ENCODE measurements at places on chromosomes 11 and 22.

DNA sequence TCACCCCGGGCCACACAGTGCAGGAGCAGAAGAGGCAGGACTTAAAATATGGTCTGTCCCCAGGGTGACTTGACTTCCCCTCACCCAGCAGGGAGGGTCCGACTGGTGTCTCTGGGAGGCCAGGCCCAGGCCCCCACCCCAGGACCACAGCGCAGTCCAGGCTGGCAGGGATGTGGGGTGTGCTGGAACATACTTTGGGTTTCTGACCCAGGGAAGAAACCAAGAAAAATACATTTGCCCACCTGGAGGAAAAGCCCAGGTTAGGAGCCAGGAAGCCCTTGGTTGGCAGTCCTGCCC lies 5.2 kb downstream of the C1QTNF6 start:
- no peak for DNase-seq

- peak; percentile 98 for DNase-seq
Measured at GRCh38 chr11:61971248-61972111, 4.0 kb upstream of the FTH1 start.

- DNase-seq = no peak
Measured at GRCh38 chr11:7495882-7496551, 10.7 kb downstream of the OLFML1 start.

DNA sequence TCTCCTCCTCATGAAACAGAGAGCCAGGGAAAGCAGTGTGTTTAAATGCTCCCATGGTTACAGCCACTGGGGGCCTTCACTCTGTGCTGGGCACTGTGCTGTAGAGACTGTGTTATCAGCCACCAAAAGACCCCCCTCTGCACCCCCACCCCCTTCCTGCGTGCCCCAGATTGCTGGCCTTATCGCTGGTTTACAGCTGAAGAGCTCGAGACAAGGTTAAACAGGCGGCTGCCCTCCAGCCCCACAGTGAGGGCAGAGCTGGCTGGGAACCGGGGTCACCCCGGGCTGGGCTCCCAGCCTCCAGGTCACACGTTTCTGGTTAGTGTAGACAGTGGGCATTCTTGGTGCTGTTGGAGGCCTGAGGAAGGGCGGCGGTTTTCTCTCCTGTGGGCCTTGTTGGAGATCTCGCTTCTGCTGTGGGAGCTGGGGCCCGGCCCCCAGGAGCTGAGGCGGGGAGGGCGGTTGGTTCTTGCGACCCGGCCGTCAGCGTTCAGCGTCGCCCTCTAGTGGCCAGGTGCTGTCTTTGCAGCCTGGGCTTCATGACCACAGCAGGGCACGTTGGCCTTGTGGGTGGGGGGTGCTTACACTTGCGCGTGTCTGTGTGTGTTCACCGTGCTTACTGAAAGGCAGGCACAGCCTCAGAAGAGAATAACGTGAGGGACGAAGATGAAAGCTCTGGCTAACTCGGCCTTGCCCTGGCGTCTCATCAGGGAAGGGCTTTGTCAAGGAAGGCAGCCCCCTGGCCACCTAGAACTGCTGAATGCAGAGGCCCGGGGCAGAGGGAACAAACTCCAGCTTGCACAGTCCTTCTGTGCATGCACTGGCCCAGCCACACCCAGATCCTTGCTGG lies 40.8 kb downstream of the TBC1D22A start:
- DNase-seq = peak; percentile 19

DNA sequence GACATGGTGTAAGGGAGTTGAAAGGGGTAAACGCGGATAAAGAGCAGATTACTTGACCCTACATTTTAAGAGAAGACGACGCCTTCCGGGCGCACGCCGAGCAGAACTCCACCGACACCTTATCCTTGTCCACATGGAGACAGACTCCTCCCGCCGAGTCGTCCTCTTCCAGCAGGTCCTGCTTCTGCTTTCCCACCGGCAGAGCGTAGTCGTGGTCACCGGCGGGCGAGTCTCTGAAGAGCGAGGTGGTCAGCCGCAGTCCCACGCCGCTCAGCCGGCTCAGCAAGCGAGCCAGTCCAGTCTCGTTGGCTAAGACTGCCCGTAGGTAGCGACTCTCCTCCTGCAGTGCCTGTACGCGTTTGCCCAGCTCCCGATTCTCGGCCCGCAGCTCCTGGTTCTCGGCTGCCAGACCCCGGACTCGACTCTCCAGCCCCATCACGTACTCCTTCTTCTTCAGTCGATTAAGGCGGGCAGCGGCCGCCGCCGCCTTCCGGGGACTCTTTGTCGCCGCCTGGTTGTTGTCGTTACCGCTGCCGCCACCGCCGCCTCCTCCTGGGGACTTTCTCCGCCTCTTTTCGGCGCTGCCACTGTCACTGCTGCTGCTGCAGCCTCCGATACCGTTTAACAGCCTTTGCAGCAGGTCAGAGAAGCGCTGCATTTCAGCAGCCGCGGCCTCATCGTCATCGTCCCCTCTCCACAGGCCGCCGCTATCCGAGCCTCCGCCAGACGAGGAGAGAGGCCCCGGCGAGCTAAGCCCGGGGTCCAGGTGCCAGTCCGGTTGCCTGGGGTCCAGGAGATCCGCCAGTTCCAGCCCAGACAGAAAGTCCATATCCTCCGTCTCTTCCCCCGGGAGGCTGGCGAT lies 945 bp downstream of the CREBZF start:
- peak; percentile 81 for DNase-seq

DNA sequence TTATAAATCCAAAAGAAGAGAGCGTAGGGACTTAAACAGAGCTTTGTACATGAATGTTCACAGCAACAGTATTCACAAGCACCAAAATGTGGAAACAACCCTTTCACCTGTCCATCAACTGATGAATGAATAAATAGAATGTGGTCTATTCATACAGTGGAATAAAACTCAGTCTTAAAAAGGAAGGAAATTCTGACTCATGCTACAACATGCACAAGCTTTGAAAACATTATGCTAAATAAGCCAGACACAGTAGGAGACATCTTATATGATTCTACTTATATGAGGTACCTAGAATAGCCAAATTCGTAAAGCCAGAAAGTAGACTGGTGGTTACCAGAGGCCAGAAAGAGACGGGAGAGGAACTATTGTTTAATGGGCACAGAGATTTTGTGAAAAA lies 74.3 kb downstream of the SHANK2 start:
- DNase-seq = no peak

- DNase-seq = peak; percentile 81
Measured at GRCh38 chr11:9688716-9689511, 25.0 kb downstream of the SWAP70 start.

DNA sequence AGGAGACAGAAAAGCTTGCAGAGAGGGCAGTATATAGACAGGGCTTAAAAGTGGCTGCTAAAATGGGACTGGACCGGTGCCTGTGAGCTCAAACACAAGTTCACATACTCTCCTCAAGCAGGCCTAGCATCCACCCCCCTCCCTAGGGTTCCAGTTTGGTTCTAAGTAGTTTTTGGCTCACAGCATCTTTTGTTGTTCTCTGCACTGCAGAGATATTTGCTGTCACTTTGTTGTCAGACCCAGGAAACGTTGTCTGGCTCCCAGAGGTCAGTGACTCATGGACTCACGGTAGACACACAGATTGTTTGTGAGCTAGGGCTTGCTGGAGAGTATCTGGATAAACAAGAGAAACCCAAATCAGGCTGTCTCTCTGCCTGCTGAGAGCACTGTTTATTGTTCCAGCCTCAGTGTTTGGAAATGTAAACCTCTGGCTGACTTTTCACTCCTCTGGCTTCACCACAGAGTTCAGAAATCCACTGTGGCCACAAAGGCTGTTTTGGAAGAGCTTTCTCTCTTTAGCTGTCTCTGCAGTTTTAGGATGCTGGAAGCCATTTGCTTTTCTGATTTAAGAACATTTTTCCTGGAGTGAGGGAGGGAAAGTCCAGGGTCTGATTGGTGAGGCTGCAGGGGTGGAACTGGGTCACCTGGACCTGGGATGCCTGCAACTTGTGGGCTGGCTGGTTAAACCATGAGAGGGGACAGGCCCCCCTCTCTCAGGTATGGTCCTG lies 303.7 kb upstream of the PLET1 start:
- no peak for DNase-seq

DNA sequence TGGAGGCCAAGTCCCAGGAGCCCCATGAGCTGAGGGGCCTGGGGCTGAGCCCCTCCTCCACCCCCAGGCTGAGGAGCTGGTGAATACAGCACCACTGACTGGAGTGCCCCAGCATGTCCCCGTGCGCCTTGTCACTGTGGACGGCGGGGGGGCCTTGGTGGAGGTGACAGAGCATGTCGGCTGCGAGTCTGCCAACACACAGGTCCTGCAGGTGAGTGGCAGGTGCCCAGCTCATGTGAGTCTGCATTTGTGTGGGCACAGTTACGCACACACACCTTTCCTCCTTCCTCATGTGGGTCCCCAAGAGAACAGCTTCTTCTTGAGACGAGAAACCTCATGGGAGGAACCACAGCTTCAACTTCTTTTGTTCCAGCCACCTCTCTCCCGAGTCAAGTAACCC lies 7.7 kb downstream of the TMEM132A start:
- no peak for DNase-seq

GRCh38 chr22:17576470-17576869 lies 13.2 kb downstream of the SLC25A18 start:
- peak; percentile 92 for DNase-seq

- DNase-seq = no peak
Measured at GRCh38 chr11:2295971-2296912, 5.5 kb downstream of the C11orf21 start.

DNA sequence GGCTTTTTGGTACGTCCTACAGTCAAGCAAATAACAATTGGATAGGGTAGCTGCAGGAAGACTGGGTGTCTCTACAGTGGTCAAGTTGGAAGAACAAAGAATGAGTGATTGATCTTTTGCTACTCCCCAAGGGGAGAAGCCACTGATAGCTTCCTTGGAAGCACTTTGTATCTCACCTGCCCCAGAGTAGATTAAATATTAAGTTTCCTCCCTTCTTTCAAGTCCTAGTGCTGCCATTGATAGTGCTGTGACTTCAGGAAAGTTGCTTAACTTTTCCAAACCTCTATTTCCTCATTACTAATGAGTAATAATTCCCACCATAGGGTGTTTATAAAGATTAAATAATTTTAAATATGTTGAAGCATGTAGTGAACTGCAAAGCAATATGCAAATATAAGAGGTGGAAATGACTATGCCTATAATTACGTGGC lies 35.6 kb upstream of the EHF start:
- no peak for DNase-seq

GRCh38 chr11:75249704-75250103 lies 9.1 kb downstream of the TPBGL start:
- no peak for DNase-seq

DNA sequence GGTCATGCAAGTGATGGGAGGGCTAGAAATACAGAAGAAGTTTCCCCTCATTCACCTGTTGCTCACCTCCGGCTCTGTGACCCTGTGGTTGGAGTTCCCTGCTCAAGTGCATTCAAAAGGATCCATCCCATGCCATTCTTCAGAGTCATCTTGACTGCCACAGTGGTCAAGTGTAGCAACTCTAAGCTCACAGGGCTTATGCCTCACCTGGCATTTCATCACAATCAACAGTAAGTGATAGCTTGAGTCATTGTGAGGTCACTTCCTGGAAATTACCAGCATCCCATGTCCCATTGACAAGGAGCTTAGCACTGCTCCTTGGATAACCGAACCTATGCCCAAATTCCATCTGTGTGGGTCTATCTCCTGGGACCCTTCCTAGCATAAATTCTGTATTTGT lies 55.6 kb downstream of the OR4C45 start:
- DNase-seq = no peak

GRCh38 chr11:85123752-85124231 lies 503.4 kb downstream of the DLG2 start:
- no peak for DNase-seq

DNA sequence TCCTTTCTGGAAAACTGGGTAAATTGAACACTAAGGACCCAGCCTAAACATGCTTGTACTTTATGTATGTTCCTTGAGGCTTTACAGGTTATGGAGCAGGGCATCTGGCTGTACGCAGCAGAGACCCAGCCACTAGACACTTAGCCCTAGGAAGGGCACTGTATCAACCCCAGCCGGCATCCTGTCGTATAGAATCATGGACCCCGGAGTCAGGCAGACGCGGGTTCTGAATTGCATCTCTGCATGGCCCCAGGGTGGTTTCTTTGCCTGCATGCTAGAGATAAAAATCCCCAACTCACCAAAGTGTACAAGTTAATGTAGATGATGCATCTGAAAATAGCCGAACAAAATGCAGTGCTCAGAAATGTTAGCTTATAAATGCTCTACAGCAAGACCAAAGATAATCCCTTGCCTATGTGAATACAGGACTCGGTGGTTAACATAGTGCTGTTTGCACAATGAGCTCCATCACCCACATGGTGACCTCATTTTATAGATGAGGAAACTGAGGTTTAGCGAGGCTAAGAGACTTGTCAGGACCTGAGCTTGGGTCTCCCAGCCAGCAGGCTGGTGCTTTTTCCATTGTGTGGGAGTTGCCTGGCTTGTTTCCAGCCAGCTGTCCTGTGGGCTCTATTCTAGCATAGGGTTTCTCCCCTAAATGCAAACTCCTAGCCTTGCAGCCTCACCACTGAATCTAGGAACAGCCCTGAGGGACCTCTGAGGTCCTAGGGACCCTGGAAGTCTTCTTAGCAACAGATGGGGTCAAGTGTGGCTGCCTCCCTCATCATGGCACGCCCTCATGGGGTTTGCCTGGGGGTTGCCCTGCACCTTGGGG lies 7.3 kb downstream of the CD6 start:
- DNase-seq = no peak

GRCh38 chr11:34028425-34028824 lies 23.1 kb upstream of the CAPRIN1 start:
- DNase-seq = peak; percentile 73

DNA sequence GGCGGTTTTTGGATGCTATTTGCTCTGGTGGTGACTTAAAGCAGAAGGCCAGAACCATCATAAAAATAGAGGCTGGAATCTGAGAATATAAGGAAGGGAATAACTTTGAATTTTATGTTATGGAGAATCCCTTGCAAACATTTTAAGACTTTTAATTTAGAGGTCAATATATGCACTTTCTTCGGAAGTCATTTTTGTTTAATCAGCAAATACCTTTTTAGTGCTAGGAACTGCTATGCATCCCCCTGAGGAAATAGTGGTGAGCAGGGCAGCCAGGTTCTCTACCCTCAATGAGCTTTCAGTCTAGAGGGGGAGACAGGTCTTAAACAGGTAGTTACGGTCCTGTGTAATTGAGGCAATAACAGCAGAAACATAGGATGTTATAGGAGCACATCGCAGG lies 266.5 kb upstream of the MPPED2 start:
- no peak for DNase-seq

GRCh38 chr22:31577711-31578110 lies 81.4 kb downstream of the SFI1 start:
- no peak for DNase-seq

GRCh38 chr22:17754233-17754925 lies 19.9 kb downstream of the BID start:
- DNase-seq = no peak

DNA sequence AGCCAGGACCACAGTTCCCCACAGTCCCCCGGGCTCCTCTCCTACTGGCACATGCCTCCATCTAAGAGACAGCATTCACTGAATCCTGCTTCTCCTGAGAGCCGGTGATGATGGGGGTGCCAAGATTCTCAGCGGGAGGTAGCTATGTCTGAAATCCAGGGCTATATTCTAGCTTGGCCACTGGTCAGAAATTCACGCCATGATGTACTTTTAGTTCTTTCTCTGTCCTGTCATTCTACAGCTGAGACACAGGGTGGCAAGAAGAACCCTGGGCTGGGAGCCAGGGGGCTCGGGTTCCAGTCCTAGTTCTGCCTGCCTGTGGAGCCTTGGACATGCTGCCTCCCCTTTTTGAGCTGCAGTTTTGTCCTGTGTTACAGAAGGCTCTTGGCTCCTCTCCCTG lies 59.2 kb upstream of the PHOX2A start:
- DNase-seq = no peak

GRCh38 chr11:45436118-45436517 lies 150.0 kb upstream of the SYT13 start:
- DNase-seq = no peak

Data from foreskin fibroblast (primary cell).